ENCODE measurements at places on chromosomes 4 and X. TPM values are rescaled to one million over a fixed set of nuclear protein-coding genes. Genes with fewer than 3 reads are reported as not detected.

- no peak for DNase-seq
Observed at GRCh38 chrX:9706421-9706820, 59.2 kb downstream of the GPR143 start.

Gene NLGN3
- not detected for total RNA-seq

DNA sequence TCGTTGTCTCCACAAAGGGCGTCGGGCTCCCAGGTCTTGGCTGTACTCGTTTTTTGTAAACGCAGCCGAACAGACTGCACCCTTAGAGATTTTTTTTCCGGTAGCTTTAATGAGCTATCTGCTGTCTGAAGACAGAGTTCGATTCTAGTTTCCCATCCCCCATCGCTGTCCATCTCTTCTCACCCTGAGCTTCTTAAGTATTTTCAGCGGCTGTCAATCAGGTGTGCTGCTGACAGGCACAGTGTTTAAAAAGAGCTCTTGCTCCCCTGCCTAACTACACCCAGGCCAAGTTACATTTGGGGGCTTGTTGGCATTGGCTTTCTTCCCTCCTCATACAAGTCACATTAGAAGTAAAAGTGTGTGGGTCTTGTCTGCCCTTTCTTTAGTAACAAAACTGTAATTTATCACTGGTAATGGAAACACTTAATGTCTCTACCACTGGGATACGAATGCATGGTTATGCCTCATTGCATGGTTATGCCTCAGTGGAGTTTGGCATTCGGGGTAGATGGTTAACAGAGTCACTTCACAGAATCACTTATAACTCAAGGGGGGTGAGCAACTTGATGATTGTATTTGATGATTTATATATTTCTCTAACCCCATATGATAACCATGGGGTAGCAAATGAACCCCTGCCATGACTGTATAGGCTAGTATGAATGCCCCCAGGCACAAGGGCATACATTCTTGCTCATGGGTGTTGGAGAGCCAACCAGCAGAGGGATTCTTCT lies 1.4 kb upstream of the ARHGAP6 start:
- DNase-seq, result peak; percentile 2

Gene HELT
- not detected for total RNA-seq

DNA sequence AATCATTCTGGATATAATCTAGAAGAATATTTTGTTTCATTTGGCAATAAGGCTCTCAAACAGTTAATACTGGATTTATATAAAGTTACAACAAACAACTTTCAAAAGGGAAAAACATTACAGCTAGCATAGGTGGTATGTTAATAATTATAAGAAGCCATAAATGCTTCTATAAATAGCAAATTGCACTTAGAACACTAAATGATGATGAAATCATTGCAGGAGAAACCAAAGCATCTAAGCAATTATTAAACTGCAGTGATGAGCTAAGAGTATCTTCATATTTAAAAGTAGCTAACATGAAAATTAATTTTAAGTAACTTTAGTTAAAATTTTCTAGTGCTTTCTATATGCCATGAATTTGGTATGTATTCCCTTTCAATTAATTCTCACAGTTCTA lies 189.5 kb downstream of the CENPC start:
- no peak for DNase-seq

Gene SERTM2
- not detected for total RNA-seq

- DNase-seq, result no peak
Observed at GRCh38 chr4:161404346-161405110, 759.3 kb downstream of the FSTL5 start.

GRCh38 chr4:153234885-153235284 lies 30.6 kb downstream of the TRIM2 start:
- DNase-seq, result no peak

DNA sequence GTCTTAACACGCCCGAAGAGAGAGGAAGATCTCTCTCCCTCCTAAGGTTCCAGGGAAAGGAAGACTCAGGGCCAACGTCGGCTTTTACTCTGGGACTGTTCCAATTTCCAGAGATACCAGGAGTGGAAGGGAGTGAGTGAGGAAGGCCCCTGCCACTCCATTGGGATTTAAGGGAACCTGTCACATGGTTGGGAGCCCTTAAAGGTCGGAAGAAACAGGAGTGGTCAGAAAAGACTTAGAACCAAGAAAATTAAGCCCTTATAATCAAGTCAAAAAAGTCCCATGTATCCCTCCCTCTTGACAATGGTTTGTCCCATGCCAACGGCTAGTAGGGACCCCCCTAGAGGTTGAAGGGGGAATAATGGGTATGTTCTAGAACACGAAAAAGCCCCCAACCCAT lies at the start of gene TEX13A:
TSS of gene TEX13A (minus strand) at position 59 of the 400 bp plus-strand sequence. CDS start 297 bp downstream, outside the sequence.
- no peak for DNase-seq

- DNase-seq, result no peak
Observed at GRCh38 chrX:67610282-67610681, 66.5 kb downstream of the AR start.

Gene ATG4A
- total RNA-seq, result 17.1 TPM

GRCh38 chrX:21975242-21975641 lies 34.7 kb downstream of the SMS start:
- no peak for DNase-seq

Gene NALF2
- 0.51 TPM for total RNA-seq

GRCh38 chrX:16134936-16135335 lies 11.6 kb downstream of the GRPR start:
- DNase-seq, result no peak

Measured in Daoy (cell line).